Esophagus muscularis mucosa (tissue), 4 donors: ENCODE measurements at places on chromosomes 4 and X. TPM values are rescaled to one million over a fixed set of nuclear protein-coding genes. Genes with fewer than 3 reads are reported as not detected.

GRCh38 chr4:89995006-89995405 lies 100.4 kb downstream of the MMRN1 start:
- H3K27ac ChIP-seq = no peak overlapping the region
- H3K27me3 ChIP-seq = no peaks in the 10 kb centered on the region
- no peaks in the 10 kb centered on the region for H3K36me3 ChIP-seq
- no peak for DNase-seq
- no peak overlapping the region for H3K4me3 ChIP-seq

GRCh38 chrX:87005183-87005582 lies 512.4 kb upstream of the KLHL4 start:
- no peaks in the 10 kb centered on the region for H3K4me1 ChIP-seq
- no peak for DNase-seq
- H3K36me3 ChIP-seq = no peaks in the 10 kb centered on the region
- H3K27me3 ChIP-seq = no peaks in the 10 kb centered on the region

DNA sequence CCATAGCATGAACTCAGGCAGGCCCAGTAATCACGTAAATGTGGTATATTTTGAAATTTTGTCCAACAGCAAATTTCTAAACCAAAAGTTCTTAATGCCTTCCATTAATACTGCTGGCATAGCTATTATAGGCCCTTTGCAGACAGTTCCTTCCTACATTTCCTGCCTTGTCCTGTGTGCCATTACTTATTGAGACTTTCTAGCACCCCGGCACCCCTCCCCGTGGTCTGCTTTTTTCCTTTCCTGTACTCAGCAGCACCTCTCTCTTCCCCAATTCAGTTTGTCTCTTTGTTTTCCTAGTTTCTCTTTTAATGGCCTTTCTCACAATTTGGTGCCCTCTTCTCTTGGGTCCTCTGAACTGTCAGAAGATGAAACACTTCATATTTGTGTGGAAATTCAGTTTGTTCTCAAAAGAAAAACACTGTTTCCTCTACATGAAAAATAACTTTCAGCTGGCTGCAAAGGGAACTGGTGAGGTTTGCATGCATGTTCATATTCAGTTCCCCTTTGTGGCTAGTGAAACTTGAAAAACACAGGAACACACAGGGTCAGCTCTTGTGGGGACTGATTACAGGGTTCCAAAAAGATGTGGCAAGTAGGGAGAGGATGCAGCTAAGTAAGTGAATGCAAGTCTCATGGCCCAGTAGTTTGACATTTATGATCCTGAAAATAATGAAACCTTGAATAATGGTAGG lies 17.1 kb downstream of the GPR34 start:
- H3K27me3 ChIP-seq = no peaks in the 10 kb centered on the region
- H3K4me1 ChIP-seq = no peaks in the 10 kb centered on the region
- H3K27ac ChIP-seq = no peak overlapping the region

DNA sequence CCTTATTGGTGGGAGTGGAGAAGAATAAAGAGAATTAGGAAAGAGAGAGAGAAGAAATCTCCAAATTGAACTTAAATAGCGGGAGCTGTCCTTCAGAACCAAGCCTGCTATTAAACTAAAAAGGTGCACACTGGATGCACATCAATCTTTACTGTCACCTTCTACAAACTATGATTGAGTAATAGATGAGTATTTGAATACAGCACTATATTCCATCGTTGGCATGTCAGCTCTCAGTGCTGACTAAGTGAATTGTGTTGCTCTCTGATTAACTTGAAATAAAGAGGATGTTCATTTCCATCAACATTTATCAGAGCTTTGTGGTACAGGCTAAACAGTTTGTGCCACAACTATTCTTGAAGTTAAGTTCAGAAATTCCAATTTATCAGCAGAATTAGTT lies 143.7 kb upstream of the PABPC4L start:
- no peaks in the 10 kb centered on the region for H3K27me3 ChIP-seq
- DNase-seq = no peak
- H3K4me3 ChIP-seq = no peak overlapping the region
- no peaks in the 10 kb centered on the region for H3K36me3 ChIP-seq
- no peak overlapping the region for H3K27ac ChIP-seq

- H3K27ac ChIP-seq = peak overlapping the region; percentile 67
- H3K36me3 ChIP-seq = no peaks in the 10 kb centered on the region
- no peak overlapping the region for H3K4me3 ChIP-seq
- no peaks in the 10 kb centered on the region for H3K27me3 ChIP-seq
- DNase-seq = no peak
- peaks cover 27% of the 10 kb centered on the region for H3K4me1 ChIP-seq
Observed at GRCh38 chr4:41575207-41575606, 37.2 kb downstream of the LIMCH1 start.

DNA sequence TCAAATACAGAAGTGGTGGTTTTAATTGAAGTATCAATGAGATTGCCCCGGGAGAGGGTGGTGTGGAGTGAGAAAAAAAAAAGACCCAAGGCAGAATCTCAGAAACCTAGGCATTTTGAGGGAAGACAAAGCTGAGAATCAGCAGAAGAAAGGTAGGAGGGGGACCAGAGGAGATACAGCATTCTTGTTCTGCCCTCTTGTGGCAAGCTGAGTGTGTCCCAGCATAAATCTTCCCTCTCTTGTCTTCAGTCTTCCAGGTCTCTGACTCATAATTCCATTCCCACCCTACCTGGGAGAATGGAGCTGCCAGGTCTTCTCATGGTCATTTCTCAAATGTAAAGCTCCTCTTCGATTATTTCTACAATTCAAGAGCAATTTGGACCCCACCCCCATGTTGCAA lies 32.7 kb upstream of the MAGED1 start:
- no peak overlapping the region for H3K27ac ChIP-seq
- no peak overlapping the region for H3K4me3 ChIP-seq
- no peak for DNase-seq
- no peaks in the 10 kb centered on the region for H3K4me1 ChIP-seq
- no peaks in the 10 kb centered on the region for H3K27me3 ChIP-seq
- no peaks in the 10 kb centered on the region for H3K36me3 ChIP-seq

Gene PASD1
- total RNA-seq = not detected

Gene TRIM75
- total RNA-seq = not detected

Gene MGARP
- 3.4 TPM for total RNA-seq

Gene ALPK1
- total RNA-seq = 13.9 TPM
